ENCODE measurements at places on chromosomes 3 and 15.

DNA sequence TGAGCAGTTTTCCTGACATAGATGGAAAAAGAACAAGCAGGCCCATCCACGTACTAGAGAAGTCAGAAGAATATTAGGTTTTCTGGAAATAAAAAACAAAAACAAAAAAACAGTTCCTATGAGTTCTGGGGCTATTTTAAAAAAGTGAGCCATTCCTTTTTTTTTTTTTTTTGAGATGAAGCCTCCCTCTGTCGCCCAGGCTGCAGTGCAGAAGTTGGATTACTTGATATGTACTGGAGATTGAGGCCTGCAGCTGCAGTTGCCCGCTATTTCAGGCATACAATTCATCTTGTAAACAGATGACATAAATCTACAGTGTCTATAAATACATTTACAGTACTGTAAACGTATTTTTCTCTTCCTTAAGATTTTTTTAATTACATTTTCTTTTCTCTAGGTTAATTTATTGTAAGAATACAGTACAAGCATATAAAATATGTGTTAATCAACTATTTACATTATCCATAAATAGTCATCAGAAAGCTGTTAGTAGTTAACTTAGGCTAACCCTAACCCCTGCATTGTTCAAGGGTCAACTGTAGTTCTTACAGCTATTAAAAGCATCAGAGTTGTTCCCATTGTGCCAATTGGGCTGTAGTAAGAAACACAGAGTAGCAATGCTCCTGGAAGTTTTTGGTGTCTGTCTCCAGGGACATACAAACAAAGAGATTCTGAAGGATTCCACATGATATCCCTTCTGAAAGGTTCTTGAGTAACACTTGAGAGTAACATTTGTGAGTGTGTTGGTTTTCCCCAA is 11.2 kb upstream of the ACTL6A start:
- DNase-seq: no peak

DNA sequence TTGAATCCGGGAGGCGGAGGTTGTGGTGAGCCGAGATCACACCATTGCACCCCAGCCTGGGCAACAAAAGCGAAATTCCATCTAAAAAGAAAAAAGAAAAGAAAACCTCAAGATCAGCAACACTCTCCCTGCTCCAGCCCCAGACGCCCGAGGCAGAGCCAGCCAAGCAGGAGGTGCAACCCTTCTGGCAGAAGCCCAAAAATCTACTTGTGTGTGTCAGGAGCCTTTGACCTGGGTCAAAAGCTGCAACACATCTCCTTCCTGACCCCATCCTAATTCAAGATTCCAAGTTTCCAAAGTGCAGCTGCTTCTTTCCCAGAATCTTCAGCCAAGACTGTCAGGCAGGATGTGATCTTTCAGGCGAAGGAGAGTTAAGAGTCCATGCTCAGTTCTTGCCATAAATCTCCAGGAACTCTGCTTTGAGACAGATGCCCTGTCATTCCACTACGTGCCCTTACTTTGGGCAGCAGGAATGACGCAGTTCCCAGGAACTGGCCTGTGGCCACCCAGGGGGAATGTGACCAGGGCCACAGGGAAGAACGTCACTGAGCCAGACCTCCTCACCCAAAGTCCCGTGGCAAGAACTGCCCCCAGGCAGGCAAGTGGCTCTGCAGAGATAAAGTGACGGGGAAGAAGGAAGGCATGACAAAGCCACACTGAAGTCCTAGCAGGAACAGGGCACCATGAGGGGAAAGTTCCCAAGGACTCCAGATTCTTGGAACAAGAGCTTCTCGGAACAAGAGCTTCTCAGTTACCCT is 39.4 kb downstream of the SH3BP5 start:
- DNase-seq: no peak

- DNase-seq: no peak
These were observed 10.4 kb upstream of the SEMA4B start for GRCh38 chr15:90190606-90191343.

DNA sequence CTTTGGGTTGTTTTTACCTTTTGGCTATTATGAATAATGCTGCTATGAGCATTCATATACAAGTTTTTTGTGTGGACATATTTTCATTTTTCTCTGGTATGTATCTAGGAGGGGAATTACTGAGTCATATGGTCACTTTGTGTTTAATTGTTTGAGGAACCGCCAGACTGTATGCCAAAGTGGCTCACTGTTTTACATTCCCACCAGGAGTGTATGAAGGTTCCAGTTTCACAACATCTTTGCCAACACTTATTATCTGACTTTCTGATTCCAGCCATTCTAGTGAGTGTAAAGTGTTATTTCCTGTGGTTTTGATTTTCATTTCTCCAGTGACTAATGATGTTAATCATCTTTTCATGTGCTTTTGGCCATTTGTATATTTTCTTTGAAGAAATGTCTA is 51.8 kb downstream of the CMTM7 start:
- no peak for DNase-seq

DNA sequence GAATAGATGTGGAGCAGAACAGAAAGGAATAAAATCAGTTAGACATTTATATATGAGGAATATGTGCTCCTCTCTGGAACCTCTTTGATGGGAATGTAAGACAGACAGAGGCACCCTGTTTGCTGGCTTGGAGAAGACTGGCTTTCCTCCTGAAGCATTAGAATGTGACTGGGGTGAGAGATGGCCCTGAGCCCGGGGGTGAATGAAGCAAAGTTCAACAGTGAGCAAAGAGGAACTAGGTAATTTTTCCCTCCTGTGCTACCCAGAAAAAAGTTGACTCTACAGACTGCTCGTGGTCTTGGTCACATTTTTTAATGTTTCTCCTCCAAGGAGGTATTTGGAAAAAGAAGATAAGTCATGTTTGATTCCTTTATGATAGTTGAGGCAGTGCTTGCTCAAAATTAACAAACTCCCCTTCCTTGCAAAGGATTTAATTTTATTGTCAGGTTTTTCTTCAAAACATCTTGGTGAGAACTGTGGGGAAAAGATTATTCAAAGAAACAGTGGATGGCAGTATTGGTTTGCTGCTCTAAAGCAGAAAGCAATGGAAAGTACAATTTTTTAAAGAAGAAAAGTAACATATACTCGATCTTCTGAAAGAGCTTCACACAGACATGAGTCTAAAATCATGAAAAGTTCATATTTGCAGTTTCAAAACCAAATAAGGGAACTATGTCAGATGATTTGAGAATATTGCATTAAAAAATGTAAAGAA is 370.4 kb upstream of the CDIN1 start:
- no peak for DNase-seq

GRCh38 chr3:105094588-105094987 is 272.1 kb upstream of the ALCAM start:
- DNase-seq: no peak

DNA sequence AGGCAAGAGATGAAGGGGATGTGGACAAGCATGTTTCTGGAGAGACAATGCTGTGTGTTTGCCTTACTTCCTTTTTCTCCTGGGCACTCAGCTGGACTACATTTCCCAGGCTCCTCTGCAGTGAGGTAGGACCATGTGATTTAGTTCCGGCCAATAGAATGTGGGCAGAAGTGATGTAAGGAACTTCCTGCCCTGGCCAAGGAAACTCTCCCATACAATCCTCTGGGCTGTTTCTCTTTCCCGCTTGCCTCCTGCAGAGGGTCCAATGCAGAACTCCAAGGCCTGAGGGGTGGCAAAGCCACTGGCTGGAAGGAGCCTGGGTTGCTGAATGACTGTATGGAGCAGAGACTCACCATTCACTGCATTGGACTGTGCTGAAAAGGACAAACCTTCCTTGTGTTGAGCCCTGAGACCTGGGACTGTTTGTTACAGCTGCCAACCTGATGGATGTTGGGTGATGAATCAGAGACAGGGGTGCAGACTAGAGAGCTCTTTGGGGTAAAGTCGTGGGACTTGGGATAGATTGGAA is 82.7 kb upstream of the SLC6A6 start:
- DNase-seq: no peak

DNA sequence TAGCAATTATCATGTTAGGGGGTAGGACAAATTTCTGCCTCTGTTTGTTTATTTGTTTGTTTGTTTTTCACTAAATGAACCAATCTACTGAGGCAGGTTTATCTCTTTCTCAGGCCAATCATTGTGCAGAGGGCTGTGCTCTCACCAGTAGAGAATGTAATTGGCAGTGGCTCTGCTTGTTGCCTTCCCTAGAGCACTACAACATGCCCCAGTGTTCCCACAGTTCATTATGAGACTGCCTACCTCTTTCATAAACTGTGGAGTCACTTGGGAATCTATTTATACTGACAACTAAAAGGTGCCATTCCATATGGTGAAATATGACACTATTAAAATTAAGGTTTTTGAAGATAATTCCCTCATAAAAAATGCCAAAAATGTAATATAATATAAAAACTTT is 196.3 kb upstream of the ALCAM start:
- DNase-seq: no peak

DNA sequence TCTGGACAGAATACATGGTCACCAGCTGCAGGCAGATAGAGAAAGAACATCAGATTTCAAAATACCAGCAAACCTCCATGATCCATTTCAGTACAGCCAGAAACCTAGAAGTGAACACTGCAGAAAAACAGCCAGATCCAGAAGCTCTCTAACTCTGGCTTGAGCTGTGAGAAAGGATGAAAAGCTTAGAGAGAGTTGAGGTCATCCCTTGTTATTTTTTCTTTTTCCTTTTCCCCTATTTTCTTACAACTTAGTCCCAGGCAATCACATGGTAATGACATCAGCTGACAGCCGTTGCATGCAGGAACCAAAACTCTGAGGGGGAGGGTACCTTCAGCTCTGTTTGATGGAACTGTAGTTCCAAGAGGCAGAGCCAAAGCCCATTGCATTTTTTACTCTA is 113.2 kb downstream of the TCF12 start:
- no peak for DNase-seq

DNA sequence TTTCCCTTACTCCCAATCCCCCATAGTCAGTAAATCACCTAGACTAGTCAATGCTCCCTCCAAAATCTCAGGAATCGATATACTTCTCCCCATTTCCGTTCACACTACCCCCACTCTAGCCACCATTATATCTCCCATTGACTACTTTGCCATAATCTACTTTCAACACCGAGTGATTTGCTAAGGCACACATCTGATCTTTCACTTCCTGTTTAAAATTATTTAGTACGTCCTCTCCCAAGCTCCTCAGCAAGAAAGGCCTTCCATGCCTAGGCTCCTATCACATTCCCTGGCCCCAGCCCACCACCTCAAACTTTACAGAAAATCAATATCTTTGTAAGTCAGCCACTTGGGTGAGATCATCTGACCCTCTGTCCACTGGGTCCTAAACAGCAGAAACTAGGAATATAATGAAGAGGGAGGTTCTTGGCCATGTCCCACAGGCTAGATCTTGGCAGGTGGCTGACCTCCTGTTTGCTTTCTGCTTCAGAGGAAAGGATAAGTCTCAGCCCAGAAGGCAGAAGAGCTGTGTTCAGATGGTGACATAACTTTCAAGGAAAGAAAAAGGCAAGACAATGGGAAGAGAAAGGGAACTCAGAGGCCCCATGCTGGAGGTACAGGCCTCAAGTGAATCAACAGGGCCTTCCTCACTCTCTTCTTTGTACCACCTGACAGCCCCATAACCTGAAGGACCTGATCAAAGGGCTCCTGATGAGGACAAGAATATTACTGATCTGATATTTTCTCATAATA is 103.0 kb downstream of the RPL22L1 start:
- no peak for DNase-seq

GRCh38 chr3:174218016-174218415 is 641.1 kb upstream of the NAALADL2 start:
- DNase-seq: no peak

DNA sequence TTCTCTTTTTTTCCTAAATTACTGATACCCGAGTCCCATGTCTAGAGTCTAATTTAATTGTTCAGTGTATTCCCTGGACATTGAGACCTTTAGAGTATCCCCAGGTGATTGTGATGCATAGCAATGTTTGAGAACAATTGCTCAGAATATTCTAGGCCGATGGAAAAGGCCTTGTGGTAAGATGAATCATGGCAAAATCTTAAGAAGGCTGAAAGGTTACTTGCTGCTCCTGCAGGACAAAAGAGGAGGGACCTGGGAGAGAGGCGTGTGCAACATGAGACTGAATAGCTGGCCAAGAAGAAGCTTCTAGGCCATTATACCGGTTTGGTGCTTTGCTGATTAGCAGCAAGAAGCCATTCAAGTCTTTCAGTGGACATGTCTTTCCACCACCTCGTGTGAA is 256.6 kb downstream of the ROBO2 start:
- DNase-seq: no peak

GRCh38 chr3:178397836-178398235 is 138.4 kb upstream of the KCNMB2 start:
- no peak for DNase-seq

DNA sequence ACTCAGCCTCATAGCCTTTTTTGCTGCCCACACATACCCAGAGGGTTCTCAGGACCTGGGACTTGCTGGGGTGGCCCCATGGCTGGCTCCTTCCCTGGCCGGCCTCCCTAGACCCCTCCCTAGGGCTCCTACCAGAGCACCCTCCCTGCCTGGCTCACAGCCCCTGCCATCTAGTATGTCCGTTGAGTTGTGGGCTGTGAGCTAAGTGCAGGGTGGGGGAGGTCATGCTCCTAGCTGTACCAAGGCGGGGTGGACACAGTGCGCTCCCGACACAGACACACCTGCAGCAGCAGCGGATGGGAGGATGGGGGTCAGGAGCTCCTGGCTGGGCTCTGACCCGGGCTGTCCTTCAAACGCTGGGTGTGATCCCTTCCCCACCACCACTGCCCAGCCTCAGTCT is 41.6 kb downstream of the HMCES start:
- no peak for DNase-seq

- no peak for DNase-seq
These were observed 4.8 kb downstream of the VIPR1 start for GRCh38 chr3:42507252-42507651.

- DNase-seq: no peak
These were observed 40.8 kb upstream of the ACP3 start for GRCh38 chr3:132276228-132276906.

GRCh38 chr3:86740751-86741150 is 250.2 kb downstream of the VGLL3 start:
- DNase-seq: no peak

- DNase-seq: no peak
These were observed 15.4 kb downstream of the DPH3 start for GRCh38 chr3:16249336-16249735.

DNA sequence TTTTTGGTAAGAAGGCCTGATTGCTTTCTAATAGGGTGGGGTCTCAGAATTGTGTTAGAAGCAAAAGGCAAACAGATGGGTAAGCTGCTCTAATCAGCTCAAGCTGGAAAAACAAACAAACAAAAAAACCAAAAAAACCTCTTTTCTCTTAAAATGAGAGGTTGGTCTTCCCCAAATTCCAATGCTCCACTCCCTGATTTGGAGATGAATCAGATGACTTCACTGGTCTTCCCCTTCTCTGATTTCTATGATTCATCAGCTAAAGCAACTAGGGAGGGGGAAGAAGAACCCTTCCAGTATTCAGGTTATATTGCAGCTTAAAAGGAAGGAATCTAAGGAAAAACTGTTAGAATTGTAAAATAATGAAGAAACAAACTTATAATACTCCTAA is 9.6 kb upstream of the ANXA2 start:
- no peak for DNase-seq

GRCh38 chr3:52454250-52454937 is 553 bp upstream of the TNNC1 start:
- no peak for DNase-seq
